ENCODE measurements at places on chromosomes 7 and 10. TPM values are rescaled to one million over a fixed set of nuclear protein-coding genes. Genes with fewer than 3 reads are reported as not detected.

KLF14 gene
- not detected for total RNA-seq

PALS2 gene
- 16.4 TPM for total RNA-seq

EPHA1 gene
- 0.41 TPM for total RNA-seq

ARMC3 gene
- total RNA-seq: not detected

OGDHL gene
- not detected for total RNA-seq

SFRP4 gene
- total RNA-seq: 81.6 TPM

SEMA3E gene
- total RNA-seq: 3.4 TPM

TUBB8 gene
- total RNA-seq: not detected

ANKRD2 gene
- not detected for total RNA-seq

All from thoracic aorta (tissue), 2 donors.